ENCODE measurements at places on chromosomes 13 and 19. TPM values are rescaled to one million over a fixed set of nuclear protein-coding genes. Genes with fewer than 3 reads are reported as not detected.

Gene RFPL4A
- not detected for total RNA-seq

Gene PSG11
- not detected for total RNA-seq

Gene ZNF723
- total RNA-seq, result not detected

Gene ZNF835
- total RNA-seq, result 4.0 TPM

Gene GPC5
- total RNA-seq, result not detected

Gene GIPR
- not detected for total RNA-seq

Gene RNF225
- total RNA-seq, result not detected

Gene CGB1
- not detected for total RNA-seq

Gene ZNF256
- total RNA-seq, result 3.8 TPM

Gene SGCG
- not detected for total RNA-seq

Gene ZBTB32
- not detected for total RNA-seq

Gene PCDH20
- 3.3 TPM for total RNA-seq

Gene RFPL4AL1
- not detected for total RNA-seq

Gene CFD
- total RNA-seq, result 1,680 TPM

Gene CYP4F2
- total RNA-seq, result 83.0 TPM

Gene FREM2
- not detected for total RNA-seq

- no peak for DNase-seq
Observed at GRCh38 chr19:15300533-15301197, 31.7 kb downstream of the BRD4 start.

DNA sequence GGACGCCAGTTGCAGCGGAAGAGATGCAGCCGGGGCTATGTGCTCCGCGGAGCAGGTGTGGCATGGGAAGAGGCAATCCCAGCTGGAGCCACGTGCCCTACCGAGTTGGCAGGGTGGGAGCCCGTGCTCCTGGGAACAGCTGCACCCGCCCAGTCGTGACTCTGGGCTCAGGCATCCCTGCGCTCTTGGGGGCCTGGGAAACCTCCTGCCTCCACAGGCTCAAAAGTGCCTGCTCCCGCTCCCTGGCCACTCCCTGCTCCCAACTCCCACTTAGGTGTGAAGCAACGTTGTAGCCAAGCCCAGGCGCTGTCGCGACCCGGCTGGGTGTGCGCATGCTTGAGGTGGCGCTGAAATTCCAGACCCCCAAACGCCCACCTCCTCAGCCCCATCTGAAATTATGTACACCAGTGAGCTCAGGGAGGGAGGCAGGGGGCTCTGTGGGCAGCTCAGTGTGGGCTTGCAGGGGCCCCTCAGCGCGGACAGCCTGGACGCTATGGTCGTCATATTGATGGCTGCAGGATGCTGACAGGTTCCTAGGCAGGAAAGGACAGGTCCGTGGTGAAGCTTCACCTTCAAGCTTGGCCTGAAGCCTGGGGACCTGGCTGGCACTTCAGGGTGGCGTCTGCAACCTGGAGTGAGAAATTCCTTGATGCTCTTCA, 429.9 kb downstream of the SLITRK1 start:
- DNase-seq, result no peak

DNA sequence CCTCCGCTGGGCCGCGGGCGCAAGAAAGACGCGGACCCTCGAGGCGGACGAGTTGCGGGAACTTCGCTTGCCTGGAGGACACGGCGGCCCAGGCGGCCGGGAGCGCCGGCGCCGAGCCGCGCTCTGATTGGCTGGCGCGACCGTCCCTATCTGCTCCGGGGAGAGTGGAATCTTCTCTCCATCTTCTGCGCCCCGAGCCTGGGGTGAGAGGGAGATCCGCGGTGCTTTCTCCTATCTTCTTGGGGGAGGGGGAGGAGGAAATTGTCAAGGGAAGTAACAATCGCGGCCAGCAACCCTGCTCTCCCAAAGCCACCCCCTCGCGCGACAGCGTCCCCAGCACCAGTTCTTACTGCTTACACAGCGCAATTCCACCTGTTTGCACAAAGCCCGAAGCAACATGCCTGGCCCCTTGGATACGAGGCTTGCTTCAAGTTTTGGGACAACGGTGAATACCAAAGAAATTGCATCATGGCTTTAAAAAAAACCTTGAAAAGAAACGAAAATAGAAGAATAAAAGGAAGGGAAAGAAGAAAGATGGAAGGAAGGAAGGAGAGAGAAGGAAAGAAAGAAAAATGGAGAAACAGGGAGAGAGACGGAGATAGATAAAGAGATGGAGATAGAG, 4.8 kb downstream of the SOX21 start:
- DNase-seq, result no peak

DNA sequence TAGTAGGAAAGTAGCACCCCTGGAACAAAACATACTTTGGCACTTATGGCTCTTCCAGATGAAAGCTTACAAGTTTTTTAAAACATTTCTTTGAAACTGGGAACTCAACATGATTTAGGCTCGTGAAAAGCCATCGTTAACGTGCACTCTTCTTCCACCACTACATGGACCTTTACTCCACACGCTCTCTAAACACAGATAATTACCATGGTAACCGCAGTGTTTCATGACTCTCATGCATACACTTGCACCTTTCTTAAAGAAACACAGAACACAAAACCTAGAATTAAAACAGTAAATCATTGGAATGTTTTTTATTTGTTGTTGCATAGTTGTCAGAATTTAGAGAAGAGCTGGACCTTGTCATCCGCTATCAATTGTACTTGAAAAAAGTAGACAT, 154.3 kb downstream of the FGF9 start:
- no peak for DNase-seq

- no peak for DNase-seq
Observed at GRCh38 chr13:46062185-46062584, 9.6 kb upstream of the ZC3H13 start.

GRCh38 chr19:10544242-10544752, 593 bp downstream of the ATG4D start:
- no peak for DNase-seq

DNA sequence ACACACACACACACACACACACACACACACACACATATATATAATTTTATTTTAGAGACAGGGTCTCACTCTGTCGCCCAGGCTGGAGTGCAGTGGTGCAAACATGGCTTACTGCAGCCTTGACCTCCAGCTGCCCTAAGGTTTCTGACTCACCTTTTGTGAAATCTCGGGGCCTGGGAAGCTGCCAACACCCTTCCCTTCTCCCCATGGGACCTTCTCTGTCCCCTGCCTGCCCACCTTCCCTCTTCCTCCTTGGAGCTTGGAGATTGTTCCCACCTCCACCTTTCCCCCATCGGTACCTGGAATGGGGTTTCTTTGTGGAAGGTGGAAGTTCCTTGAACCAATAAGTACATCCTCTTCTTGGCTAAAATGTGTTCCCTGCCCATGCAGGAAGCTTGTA, 6.3 kb downstream of the ARRDC5 start:
- no peak for DNase-seq

DNA sequence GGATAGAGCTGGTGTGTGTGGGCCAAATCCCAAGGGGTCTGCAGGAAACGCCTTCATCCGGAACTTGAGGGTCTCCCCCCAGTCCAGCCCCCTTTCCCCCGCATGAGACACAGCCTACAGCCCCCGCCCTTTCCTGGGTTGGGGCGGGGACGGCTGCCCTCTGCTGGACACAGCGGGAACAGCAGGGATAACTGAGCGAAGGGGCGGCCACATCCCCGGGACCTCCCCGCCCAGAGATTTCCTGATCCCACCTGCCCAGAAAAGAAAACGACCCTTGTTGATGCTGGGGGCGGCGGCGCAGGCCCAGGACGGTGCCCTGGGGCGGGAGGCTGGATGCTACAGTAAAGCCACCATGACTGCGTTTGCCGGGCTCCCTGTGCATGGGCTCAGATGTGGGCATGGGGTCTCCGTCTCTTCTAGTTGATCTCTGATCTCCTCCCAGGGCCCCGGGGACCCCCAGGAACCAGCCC, 14.2 kb downstream of the ONECUT3 start:
- DNase-seq, result no peak

- DNase-seq, result no peak
Observed at GRCh38 chr13:28750187-28751045, 31.6 kb upstream of the SLC46A3 start.

GRCh38 chr13:41654796-41655195, 197.4 kb downstream of the RGCC start:
- no peak for DNase-seq

DNA sequence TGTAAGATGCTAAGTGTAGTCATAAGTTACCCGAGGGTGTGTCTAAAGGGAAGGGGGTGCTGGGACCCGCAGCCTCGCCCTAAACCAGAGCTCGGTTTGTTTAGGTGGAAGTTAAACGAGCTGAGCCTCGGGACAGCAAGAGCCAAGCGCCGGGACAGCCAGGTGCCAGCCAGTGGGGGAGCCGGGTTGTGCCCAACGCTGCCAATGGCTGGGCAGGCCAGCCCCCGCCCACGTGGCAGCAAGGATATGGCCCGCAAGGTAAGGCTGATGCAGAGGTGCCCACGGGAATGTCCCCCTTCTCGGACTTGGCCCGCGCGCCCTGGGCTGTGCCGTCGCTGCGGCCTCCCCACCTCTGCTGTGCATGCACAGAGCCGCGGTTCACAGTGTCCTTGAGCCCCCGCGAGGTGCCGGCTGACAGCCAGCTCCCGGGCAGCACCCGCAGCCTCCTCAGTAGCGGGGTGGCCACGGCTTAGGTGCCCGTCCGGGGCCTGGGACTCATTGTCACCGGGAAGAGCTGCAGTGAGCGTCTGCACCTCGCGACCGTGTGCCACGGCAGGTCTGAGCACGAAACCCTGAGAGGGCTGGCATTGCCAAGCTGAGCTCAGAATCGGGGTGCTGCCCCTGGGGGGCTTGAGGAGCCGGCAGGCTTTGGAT, 9.3 kb upstream of the RPS15 start:
- no peak for DNase-seq

GRCh38 chr19:50780753-50781435, 9.3 kb upstream of the ACP4 start:
- DNase-seq, result no peak

DNA sequence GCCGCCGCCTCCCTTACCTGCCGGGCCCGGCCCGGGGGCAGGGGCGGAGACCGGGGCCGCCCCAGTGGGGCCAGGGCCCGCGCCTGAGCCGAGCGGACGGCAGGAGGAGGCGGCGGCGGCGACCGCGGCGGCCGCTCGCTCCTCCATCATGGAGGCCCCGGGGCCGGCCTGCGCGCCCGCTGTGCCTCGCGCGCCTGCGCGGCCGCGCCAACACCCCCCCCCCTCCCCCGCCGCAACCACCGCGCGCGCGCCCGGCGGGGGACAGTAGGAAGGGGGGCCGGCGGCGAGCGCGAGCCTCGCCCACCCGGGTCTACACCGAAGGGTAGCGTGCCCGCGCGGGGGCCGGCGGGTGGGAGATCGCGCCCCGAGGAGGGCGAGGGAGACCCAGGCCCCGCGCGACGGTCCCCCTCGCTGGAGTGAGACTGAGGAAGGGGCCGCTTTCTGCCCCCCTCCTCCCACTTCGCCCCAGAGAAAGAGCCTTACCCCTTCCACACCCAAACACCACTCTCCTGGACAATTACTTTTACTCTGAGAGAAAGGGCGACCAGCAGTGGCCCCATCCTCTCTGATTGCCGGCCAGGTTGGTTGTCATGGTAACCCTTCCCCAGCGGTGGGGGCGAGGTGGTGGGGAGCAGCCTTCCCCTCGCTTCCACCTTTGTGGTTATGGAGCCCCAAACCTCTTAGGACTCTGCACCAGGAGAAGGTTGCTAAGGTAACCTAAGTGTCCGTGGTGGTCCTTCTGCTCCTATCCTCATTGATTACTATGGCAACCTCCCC, at the start of gene STRN4:
Gene STRN4, minus strand, starts transcription at position 170 of the 777 bp plus-strand sequence. Its CDS starts 20 bp downstream, at position 150.
- no peak for DNase-seq

DNA sequence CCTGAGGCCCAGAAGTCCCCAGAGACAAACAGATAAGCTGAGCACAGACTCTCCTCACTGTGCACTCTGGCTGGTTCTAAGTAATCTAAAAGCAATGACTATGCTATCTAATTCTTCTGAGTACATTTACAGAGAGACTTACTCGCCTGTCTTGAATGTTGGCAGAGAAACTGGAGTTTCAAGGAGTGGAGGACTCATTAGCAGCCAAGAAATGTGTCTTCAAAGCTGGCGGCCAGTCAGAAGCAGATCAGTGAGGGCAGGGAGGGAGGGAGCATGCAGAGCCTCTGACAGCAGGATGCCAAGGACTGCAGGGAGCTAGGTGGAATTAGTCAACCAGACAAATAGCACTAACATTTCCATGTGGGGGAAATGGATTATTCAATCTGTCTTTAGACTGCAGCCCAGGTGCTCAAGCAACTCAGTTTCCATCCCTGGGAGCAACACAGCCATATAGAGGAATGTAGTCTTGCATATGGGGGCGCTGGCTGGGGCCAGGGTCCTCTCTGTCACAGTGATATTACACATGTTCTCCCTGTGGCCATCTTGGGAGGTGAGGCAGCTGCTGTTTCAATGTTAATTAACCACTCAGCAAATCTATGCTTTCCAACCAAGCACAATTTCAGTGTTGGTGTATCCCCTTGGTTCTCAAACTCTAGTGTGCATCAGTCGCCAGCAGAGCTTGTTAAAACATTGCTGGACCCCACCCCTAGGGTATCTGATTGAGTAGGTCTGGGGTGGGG, 97.9 kb downstream of the CCNA1 start:
- DNase-seq, result no peak

- no peak for DNase-seq
Observed at GRCh38 chr19:44740351-44740824, 8.1 kb upstream of the BCL3 start.

GRCh38 chr13:56700324-56700723, 440.4 kb upstream of the PRR20A start:
- no peak for DNase-seq

- DNase-seq, result no peak
Observed at GRCh38 chr19:46294494-46294893, 2.3 kb upstream of the HIF3A start.

DNA sequence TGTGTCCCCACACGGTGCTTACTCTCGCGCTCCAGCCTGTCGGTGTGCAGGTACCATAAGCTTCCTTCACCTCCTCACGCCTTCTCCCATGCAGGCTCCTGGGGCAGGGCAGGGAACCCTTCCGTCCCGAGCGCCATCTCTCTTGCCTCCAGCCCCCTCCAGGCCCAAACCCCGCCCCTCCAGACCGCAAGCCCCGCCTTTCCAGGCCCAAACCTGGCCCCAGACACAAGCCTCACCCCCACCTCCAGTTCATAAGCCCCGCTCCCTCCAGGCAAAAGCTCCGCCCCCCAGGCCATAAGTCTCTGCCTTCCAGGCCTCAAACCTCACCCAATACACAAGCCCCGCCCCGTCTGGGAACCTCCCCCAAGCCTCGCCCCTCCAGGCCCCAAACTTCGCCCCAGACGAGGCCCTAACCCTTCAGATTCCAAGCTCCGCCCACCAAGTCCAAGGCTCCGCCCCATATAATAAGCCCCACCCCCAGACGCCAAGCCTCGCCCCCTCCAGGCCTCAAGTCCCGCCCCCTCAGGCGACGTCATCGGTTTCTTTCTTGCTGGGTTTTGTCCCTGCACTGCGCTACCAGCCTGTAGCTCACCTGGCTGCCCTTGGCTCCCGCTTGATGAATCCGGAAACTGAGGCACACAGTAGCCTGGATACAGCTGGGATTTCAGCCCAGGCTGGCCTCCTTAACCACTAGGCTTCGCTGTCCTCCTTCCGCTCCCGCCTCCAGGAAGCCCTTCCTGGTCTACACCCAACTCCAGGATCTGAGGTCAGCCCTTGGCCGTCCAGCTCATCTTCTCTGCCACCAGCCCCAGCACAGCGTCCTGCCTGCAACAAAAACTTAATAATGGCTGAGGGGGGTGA, 16.1 kb downstream of the MKNK2 start:
- DNase-seq, result no peak

Data from ascending aorta (tissue), 2 donors.